Activated CD8-positive, alpha-beta T cell treated with anti-CD3 and anti-CD28 coated beads, Interleukin-2, amount 10 ng/mL, durations not matched to agents 7 days and 5 days (primary cell): ENCODE measurements at places on chromosomes 6 and 20. TPM values are rescaled to one million over a fixed set of nuclear protein-coding genes. Genes with fewer than 3 reads are reported as not detected.

DNA sequence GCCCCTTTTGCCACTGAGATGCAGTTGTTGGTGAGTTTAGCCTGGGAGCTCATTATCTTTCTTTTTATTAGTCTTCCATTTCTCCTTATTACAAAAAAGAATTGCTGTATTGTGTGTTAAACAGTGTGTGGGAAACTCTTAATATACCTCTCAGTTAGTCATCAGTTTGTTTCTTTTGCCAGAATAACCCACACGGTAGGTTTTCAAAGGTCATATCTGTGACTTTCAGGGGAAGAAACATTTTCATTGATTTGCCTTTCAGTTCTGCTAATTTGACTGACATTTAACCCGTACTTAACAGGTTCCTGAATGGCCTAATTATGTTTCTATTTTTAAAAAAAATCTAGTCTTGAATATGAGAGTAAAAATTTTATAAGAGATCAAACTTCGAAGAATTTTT lies 145.3 kb downstream of the KHDC1L start:
- no peak for DNase-seq

DNA sequence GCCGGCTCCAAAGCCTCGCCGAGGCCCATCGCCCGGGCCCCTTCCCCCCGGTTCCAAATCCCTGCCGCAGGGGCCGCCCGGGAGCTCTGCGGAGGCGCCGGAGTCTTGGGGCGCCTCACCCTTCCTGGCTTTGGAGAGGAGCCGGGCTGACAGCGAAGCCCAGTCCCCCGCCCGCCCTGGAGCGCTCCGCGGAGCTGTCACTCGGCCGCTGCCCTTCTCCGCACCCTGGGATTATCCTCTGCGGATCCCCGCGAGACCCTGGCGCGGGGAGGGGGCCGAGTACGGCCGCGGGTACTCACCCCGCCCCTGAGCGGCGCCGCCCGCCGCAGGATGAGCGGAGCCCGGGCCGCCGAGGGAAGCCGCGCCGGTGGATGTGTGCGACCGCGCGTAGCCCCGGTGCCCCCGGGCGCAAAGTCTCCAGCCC lies 343 bp downstream of the SNAP91 start:
- DNase-seq = no peak

DNA sequence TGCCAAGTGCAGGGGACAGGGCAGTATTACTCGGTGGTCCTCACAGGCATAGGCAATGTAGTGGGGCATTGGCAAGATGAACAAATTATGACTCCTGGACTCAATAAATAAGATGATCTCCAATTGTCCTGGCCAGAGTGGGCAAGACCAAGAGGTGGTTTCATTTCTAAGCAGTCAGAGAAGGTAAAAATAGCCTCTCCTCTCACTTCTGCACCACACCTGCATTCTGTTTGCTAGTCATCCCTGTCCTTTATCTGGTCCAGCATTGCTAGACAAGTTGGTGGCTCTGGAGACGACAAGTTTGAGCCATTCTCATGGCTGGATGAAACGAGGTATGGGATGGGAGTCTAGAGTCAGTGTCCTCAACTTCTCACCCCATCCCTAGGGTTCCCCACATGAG lies 83.0 kb downstream of the BANF2 start:
- DNase-seq = no peak

DNA sequence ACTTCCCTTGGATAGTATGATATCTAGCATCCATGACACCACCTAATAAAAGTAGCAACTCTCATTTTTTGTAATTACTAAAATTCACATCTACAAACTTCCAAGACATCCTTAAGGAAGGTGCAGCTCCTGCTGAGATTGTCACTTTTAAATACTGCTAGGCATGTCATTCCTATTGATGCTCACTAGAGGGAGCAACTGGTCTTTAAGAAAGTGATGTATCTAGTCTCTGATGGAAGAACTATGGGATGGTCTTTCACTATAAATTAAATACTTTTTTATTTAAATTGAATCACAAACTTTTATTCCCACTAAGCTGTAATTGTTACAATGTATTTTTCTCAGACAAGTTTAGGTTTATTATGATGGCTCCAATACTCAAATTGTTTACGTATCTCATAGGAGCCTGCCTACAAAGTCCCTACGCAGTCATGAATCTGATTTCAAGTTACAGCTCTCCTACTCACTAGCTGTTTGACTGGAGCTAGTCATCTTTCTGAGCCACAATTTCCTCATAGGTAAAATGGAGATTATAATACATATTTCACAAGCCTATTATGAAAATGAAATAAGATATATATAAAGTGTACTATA lies 8.1 kb upstream of the TSPYL1 start:
- DNase-seq = no peak

DNA sequence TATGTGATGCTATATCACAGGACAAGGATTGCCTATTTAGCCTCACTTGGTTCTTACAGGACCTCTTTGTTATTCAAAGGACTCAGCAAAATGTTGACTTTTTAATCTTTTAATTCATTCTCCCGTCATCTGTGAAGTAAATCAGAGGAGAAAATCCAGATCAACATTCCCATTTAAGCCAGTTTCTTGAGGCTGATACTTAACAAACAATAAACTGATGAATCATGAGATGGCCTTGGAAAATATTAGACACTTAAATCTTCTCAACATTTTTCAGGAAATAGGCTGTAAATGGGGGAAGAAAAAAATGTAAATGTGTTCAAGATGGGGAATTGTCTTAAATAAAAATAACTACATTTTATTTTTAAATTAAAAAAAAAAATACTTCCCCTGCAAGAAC lies 55.9 kb upstream of the UBR2 start:
- DNase-seq = no peak

DNA sequence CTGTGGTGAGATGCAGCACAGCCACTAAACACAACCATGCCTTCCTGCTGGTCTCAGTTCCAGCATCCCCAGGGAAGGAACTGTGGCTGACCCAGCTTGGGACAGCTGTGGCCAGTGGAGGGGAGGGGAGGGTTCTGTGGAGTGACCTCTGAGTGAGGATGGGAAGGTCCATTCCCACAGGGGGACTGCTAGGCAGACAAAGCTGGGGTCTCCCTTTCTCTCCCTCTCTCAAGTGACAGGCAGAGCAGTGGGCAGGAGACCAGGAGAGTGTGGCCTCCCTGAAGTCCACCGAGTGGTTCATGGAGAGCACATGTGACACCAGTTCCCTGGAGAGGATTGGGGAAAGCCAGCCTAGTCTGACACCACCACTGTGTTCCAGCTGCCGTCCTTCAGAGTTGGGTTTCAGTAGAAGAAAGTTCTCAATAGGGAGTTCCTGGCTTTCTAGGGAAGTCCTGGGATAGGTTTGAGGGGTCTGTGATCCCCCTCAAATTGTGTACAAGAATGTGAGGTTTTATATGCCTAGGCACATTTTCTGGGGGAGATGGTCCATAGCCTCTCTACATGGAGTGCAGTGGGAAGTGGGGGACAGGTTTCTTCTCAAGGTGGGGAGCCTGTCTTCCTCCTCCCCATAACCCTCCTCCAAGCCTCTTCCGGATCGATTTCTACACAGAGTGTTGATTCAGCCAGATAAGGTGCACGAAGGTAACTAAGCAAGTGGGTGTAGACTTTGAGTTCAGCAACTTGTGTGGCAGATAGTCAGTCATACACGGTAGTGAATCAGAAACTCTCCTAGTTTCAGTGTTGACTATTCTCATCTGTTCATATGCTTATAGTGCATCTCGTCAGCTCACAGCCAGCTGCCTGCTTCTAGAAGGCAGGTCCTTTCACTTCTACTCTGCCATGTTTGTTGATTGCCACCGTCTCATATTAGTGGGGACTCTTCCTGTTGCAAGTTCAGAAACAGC lies 18.9 kb downstream of the MANBAL start:
- no peak for DNase-seq

- DNase-seq = no peak
Observed at GRCh38 chr6:20399518-20399917, 2.2 kb upstream of the E2F3 start.

- DNase-seq = no peak
Observed at GRCh38 chr6:108157234-108157980, 8.4 kb upstream of the NR2E1 start.

- DNase-seq = no peak
Observed at GRCh38 chr6:52136934-52137467, 49.2 kb upstream of the IL17A start.

DNA sequence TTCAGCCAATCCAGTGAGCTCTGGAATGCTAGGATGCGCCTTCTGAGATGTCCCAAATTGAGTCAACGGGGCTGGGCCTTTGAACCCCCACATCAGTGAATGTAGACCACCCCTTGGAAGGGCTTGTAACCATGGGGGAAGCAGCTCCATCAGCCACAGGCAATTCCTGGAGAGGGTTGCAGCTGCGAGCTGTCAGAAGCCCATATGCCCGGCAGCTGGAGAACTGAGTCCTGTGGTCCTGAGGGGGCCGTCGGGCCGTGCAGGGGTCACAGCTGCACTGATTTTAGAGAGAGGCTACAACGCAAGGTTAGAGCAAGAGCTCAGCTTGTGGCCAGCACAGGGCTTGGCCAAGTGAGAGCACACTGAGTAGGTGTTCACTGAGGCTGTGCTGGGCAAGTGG lies 121.3 kb downstream of the TOX2 start:
- DNase-seq = no peak

DNA sequence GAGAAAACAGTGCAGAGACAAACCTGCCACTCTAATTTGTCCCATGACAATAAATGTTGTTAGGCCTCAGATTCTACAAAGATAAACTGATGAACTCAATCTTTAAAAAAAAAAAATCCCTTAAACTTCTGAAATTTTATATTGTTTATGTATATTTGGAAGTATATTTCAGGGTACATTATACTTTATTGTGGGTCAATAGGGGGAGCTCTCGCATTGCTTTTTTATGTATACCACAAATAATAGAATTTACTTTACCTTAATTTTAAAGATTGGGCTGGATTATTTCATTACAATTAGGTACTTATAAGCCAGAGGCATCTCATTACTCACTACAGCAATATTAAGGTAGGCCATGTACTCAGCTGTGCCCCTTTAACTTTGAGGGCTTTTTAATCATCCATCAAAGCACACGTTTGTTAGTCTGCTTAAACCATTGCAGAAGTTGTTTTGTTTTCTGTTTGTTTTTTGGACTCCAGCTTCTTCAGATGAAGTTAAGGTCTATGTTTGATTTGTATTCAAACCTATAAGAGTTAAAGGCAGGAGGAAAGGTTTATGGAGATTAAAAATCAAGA lies 56.3 kb upstream of the EYA4 start:
- no peak for DNase-seq

GRCh38 chr6:43963877-43964658 lies 163.2 kb downstream of the MRPL14 start:
- no peak for DNase-seq

- no peak for DNase-seq
Observed at GRCh38 chr6:105372849-105373182, 30.1 kb downstream of the PREP start.

- DNase-seq = no peak
Observed at GRCh38 chr6:68876792-68877493, 241.9 kb downstream of the ADGRB3 start.

DNA sequence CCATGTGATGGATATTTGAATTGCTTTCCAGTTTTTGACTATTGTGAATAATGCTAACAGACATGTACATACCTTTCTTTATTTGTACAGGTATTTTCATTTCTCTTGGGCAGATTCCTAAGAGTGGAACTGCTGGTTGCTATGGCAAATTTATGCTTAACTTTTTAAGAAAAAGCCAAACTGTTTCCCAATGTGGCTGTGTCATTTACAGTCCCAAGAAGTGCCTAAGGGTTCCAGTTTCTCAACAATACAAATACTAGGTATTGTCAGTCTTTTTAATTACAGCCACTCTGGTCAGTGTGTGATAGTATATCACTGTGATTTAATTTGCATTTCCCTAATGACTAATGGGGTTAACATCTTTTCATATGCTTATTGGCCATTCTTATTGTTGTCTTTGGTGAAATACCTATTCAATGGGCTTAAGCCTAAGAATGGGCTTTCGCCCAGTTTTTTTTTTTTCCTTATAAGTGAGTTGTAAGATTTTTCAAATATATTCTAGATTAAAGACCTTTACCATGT lies 10.3 kb downstream of the REPS1 start:
- no peak for DNase-seq

DNA sequence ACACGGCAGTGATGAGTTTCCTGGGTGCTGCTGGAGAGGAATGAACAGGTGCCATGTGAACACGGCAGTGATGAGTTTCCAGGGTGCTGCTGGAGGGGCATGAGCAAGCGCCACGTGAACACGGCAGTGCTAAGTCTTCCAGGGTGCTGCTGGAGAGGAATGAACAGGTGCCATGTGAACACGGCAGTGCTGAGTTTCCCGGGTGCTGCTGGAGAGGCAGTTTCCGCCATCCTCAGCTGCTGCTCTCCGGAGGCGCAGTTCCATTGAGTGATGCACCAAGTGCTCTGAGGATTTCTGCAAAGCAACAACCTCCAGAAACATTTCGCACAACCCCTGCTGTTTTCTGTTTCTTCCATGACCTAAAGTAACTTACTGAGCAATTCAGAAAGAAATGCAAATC lies 155.4 kb downstream of the SMOC2 start:
- DNase-seq = no peak

GRCh38 chr6:147586044-147586443 lies 77.6 kb downstream of the SAMD5 start:
- no peak for DNase-seq

DNA sequence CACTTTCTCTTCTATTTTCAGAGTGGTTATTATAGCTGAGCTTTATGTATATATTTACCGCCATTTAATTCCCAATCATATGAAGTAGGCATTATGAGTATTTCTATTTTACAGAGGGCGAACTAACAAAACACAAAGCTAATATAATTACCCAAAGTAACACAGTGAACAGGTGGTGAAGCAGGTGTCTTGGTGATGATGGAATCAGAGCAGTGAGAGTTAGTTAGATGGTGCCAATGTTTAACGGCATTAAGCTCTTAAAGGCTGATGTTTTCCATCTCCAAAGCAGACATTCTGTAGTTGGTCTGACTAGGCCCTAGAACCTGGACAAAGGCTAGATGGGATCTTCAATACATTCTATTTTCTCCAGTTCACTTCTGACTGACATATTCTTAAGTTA lies 551.1 kb upstream of the SYNCRIP start:
- DNase-seq = no peak

DNA sequence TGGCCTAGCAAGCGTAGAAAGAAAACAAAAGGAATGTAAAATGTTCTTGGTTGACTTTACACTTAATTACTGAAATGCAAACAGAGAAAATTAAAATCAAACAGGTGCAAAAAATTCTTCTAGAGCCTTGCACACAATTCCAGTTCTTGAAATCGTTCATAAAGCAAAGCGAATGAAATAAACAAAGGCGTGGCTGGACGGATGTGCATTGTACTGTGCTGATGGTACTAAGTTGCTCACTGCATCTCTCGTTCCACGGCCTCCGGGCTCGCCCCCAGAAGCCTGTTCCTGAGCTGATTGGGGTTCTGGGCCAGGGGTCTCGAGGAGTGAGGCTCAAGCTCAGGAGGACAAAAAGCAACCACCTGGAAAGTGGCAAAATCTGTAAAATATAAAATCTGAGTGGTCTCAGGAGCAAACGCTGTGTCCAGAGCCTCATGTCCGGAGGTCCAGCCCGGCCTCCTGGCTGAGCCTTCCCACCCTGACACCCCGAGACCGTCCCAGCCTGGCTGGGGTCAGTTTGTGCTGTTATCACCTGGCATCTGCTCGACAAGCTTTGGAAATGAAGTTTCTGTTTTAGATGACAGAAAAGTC lies 71.3 kb downstream of the TTLL2 start:
- DNase-seq = no peak

Gene HSPA12B
- not detected for total RNA-seq

Gene HLA-DQB1
- total RNA-seq = 13.4 TPM

Gene APCDD1L
- total RNA-seq = not detected

Gene APOBEC2
- not detected for total RNA-seq

Gene ASIP
- total RNA-seq = not detected

Gene PRSS16
- 0.81 TPM for total RNA-seq

Gene COL12A1
- not detected for total RNA-seq

Gene DCDC2
- total RNA-seq = not detected
